ENCODE measurements at places on chromosomes 1 and 21.

DNA sequence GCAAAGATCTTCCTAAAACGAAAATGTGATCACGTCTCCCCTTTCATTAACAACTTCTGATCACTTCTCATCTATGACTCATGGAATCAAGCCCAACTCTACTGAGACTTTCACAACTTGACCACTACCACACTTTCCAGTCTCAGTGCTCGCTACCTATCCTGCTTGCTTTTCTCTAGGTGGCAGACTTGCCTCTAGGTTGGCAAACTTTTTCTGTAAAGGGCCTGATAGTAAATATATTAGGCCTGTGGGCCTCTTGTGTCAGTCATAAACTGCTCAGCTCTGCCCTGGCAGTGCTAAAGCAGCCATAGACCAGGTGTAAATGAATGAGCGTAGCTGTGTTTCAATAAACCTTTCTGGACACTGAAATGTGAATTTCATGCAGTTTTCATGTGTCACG is 21.5 kb upstream of the HMGB4 start:
- DNase-seq, result no peak

DNA sequence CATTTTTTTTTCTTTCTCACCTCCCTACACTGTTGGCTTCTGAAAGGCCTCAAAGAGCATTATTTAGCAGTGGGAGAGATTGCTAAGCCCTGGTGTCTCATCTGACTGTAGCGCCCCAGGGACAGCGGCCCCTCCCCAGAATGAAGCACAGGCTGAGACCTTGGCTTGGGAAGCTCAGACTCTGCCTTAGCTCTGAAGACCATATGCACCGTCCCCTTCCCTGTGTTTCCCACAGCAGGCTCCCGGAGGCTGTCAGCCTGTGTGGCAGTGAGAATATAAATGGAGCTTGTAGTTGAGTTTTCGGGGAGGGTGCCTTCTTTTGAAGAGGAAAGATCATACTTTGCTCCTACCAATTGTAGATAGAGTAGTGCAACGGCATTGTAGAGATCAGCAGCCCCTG is 25.3 kb downstream of the SMYD2 start:
- DNase-seq, result no peak

- DNase-seq, result no peak
Observed at GRCh38 chr1:116312681-116313069, 60.4 kb upstream of the ATP1A1 start.

DNA sequence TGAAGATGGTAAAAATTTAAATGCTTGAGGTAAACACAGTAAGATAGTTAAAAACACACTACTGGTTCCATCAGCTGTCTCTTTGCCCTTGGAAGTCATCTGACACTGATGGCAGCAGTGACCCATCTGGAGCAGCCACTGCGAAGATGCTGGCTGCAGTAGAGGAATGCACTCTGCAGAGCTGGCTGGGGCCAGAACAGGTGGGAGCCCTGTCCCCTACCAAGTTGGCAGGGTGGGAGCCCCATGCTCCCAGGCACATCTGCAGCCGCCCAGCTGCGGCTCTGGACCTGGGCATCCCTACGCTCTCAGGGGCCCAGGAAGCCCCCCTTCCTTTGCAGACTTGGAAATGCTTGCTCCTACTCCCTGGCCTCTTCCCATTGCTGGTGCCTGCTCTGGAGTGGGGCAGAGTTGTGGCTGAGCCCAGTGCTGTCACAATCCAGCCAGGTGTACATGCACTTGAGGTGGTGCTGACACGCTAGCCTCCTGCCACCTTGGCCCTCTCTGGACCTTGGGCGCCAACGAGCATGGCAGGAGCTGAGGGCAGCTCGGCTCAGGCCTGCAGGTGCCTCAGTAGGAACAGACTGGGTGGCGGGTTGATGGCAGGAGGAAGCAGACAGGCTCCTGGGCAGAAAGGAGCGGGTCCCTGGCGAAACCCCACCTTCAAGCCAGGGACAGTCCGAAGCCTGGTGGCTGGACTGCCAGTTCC is 227.0 kb downstream of the FGGY start:
- no peak for DNase-seq

DNA sequence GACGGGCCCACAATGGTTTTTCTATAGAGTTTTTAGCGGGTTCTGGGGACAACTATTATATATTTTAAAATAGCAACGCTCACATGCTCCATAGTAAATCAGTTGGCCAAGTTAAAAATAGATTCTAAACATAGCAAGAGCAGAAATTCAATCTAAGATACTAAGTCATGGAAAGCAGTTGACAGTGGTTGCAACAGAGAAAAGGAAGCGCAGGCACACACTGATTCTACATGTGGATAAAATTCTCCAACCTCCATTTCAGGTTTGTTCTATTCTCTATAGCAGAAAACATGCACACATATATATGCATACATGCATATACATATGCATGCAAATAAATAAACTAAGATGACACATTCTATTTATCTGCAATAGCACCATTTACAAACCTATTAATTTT is 89.6 kb upstream of the HNRNPU start:
- DNase-seq, result no peak
